ENCODE measurements at places on chromosomes 2 and 18.

GRCh38 chr2:85230679-85231467 lies 96.9 kb downstream of the TGOLN2 start:
- peak; percentile 44 for DNase-seq

DNA sequence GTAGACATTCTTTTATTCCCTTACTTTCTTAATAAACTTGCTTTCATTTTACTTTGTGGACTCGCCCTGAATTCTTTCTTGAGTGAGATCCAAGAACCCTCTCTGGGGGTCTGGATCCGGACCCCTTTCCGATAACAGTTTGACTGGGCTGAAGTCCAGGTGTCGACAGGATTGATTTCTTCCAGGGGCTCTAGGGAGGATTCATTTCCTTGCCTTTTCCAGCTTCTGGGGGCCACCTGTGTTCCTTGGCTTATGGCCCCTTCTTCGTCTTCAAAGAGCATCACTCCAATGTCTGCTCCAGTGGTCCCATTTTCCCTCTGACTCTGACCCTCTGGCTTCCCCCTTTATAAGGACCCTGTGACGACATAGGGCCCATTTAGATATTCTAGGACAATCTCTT lies 67.5 kb downstream of the COPS8 start:
- DNase-seq: no peak

DNA sequence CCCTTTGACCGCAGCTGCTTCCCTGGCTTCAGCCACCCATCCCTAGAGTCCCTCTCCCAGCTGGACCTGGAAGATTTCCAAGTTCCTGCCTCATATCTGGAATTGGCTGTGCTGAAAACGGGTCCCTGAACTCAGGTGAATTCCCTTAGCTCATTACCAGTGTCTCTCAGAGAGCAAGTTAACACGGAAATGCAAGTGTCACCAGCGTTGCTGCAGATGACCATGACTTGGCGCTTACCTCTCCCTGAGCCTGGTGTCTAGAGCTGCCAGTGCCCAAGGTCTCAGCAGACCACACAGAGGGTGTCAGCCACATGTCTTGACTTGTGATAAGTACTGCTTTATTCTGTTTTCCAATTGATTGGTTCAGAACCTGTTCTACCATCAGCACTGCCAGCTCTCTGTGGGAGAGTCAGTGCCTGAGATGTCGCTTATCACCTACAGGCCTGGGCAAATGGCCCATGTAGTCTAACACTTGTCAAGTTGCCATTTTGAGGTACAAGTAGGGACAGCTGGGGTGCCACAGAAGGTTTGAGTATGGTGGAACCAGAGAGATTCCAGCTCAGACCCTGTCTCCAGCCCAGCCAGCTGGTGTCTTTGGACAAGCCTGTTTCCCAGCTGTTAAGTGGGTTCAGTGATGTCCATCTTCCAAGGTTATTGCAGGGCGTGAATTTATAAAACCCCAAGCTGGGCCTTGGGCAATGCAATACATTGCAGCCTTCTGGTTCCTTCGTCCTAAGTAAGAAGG lies 48.7 kb downstream of the LYPD1 start:
- DNase-seq: no peak

DNA sequence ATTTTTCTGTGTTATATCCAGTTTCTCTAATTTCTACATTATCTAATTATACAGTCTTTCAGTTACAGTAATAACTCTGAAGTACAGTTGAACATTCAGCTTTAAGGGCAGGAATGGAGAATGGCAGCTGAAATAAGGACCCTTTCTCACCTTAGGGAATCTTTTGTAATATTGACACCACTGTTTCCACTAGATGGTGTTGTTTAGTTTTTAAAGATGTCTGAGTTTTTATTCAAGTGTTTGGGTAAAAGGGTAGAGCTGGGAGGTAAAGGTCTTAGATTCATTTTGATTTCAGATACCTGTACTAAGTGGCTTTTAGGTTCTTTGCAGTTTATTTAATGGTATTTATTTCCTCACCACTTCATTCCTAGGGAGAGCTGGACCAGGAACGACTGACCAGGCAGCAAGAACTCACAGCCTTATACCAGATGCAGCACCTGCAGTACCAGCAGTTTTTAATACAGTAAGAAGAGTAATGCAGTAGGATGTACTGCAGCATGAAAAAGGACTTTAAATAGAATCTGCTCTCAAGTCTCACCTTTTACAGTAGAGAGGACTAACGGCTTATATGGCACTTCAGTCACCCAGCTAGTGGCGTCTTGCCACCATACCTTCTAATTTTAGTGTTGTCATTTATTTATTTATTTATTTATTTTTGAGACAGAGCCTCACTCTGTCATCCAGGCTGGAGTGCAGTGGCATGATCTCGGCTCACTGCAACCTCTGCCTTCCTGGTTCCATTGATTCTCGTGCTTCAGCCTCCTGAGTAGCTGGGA lies 33.2 kb upstream of the KCNJ13 start:
- no peak for DNase-seq

DNA sequence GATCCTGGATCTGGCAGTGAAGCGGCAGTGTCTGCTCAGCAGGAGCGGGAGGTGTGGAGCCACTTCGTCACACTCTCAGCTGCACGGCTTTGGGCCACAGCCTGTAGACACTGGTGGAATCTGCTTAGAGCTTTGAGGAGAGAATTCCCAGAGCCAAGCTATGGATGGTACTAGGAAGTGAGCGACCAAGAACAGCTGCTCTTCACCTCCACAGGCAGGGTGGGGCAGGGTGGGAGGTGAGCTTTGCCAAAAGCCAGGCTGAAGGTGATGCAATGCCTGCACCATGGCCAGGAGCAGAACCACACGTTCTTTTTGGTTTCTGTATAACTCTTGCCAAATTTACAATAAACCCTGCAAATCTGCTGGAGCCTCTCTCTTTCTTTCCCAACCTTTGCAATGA lies 226.1 kb downstream of the ANKRD30B start:
- no peak for DNase-seq

DNA sequence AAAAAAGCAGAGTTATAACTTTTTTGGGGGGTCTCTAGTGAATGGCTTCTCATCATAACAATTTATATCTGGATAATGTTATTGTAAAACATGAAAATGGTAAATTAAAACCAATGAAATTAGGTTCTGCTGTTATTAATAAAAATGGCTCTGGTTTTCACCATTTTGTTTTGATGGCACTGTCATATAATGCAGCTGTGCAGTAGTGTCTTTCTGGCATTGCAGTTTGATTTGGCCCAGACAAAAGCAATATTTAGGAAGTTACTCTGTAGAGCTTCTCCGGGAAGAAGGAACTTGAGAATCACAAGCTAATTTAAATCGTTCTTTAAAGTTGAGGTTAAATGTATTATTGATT lies 15.1 kb upstream of the NT5C1B start:
- DNase-seq: no peak

DNA sequence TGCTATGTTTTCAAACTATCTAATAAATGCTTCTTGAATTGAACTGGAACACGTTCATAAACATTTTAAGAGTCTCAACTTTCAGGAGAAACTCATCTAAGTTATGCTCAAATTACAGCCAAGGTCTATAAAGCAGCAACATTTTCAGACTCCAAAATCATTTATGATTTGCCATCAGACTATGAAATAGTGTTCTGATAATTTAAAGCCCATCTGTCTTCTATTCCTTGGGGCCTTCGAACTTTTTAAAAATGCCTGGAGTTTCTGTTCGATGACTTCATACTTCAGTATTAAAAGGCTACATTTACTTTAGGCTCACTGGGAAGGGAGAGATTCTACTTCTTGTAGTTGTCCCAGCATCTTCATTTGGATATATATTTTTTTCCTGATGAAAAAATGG lies 73.6 kb upstream of the NXPH2 start:
- no peak for DNase-seq

GRCh38 chr2:16908656-16909055 lies 243.0 kb upstream of the CYRIA start:
- no peak for DNase-seq

DNA sequence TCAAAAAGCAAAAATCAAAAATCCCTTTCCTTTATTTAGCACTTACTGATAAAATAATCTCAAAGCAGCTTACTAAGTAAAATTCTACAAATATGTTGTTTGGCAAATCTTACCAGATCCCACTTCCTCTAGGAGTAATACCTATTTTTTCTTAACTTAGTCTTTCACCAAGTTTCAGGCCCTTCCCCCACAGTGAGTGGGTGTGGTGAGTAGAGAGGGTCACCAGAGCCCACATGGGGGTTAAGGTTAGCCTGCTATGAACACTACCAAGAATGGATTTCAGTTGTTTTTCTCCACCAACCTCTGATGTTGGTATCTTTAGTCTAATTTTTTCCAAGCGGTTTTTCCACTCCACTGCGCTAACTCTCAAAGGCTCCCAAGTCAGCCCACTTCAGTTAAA lies 23.2 kb downstream of the PIAS2 start:
- no peak for DNase-seq

- no peak for DNase-seq
These were observed 650 bp upstream of the AFG3L2 start for GRCh38 chr18:12377556-12378197.

DNA sequence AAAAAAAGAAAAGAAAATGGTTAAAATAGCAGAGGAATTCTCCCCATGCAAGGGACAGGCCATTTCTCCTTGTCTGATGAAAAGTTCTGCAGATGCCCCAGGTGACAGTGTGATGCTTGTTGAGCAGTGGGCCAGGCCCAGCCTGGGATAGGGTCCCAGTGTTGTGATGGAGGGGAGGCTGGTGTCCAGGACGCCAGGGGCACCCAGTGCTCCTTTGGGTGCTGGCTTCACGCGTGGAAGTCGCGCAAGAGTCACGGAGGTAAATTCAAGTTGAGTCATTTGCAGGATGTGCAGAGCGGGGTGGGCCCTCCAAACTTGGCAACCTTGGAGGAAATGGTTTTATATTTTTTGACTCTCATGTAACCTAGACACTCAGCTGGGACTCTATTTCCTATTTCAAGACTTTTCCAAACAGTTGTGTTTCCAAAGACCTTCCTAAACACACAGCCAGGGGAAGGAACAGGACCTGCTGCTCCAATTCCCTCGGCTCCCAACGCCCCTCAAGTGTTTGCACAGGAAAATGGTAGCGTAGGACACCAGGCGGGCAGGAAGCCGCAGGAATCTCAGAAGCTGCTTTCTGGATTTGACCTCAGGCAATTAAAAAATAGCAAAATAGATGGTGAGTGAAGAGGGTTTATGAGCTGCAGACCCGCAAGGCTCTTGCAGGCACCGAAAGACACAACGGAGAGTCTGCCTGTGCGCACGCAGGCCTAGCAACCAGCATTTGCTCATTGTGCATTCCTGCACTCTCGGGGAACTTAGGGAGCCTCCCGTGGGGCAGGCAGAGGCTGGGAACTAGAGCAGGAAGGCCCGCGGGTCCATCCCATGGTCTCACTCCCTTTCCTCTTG lies 107.1 kb upstream of the ODC1 start:
- no peak for DNase-seq

All from WTC11 (cell line).